Stimulated activated CD4-positive, alpha-beta T cell treated with anti-CD3 and anti-CD28 coated beads, Interleukin-4, amount 100 ng/mL, for 1 hour (primary cell): ENCODE measurements at places on chromosomes 5 and 9.

DNA sequence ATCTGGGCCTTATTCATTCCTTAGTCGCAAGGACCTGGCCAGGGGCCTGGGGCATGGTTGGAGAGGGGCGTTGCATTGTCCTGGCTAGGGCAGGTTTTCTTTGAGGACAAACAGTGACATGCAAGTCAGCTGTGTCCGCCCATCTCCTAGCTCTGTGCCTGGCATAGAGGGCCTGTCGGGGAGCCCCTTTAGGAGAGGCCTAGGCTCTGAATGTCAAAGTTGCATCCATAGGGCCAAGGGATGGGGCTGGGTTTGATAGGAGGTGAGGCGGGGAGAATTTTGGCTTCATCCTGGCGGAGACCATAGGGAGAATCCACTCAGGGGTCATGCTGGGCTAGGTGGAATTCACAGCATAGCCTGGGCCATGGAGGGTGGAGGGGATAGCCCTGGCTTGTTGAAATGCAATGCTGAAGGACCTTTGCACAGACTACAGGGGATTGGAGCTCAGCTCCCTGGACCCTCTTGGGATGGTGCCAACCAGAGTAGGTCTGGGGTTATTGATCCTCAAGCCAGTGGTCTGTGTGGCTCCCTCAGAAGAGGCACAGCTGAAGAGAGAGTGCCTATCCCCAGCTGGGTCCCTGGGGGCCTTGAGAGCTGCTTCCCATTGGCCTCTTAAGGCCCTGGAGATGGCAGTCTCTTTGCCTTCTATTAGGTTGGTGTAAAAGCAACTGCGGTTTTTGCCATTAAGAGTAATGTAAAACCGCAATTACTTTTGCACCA lies 104.0 kb downstream of the RGS3 start:
- DNase-seq, result no peak

- DNase-seq, result no peak
Measured at GRCh38 chr5:15951126-15951525, 228.5 kb downstream of the MARCHF11 start.

GRCh38 chr5:179422213-179422855 lies 77.1 kb upstream of the ADAMTS2 start:
- DNase-seq, result no peak

DNA sequence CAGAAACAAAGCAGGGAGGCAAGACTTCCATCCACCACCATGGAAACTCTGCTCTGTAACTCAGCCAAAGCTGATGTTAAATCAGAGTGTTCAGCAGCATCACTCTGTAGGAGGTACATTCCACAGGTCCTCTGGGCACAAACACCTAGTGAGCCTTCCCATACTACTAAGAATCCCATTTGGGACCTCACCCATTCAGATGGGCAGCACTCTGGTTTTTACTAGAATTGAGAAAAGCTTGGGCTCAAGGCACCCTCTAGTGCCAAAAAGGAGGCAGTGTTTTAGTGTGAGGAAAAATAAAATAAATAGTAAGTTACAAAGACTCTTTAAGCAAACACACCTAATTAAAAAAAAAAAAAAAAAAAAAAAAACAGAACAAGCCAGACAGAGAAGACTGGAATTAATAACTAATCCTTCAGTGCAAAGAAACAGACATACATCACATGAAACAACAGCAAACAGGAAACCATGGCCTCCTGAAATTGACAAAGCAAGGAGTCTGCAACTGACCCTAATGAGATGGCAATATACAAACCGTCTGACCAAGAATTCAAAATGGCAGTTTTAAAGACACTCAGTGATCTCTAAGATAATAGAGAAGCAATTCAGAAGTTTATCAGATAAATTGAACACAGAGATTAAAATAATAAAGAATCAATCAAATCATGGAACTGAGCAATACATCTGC lies 159.5 kb downstream of the GNA14 start:
- DNase-seq, result no peak

- DNase-seq, result no peak
Measured at GRCh38 chr5:136525597-136525996, 160.3 kb upstream of the TRPC7 start.

- no peak for DNase-seq
Measured at GRCh38 chr5:17224858-17225511, 7.6 kb downstream of the BASP1 start.
